ENCODE measurements at places on chromosomes 6 and 20.

DNA sequence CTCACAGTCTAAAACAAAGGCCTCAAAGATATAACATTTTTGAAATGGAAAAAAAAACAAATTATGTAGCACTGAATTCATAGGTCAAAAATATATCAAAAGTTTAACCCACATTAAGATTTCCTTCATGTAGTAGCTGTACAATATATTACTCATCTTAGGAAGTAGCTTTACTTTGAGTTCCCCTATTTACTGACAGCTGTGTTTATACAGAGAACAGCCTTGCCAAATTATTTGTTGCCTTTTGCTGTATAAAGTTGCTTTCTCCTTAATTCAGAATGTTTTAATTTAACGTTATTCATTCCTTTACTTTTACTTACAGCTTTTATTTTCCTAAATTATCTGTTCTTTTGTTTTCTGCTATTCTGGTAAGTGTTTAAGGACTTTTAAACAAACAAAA lies 181.0 kb downstream of the COL12A1 start:
- DNase-seq: peak; percentile 7

DNA sequence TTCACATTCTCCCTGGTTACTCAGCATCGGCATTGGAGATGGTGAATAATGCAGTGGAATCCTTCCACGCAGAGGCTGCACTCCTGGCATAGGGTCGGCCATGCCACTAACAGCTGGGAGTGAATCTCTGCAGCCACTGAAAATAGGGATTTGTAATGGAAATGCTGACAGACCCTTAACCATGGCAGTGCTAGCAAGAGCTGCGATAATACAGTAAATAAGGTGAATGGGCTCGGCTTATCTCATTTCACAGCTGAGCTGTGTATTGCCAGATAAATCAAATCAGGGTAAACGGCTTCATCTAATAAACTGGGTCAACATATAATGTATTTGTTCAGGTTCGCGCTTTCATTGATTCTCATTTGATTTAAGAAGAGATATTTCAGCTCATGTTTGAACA lies 156.8 kb downstream of the SLC35B3 start:
- DNase-seq: no peak

DNA sequence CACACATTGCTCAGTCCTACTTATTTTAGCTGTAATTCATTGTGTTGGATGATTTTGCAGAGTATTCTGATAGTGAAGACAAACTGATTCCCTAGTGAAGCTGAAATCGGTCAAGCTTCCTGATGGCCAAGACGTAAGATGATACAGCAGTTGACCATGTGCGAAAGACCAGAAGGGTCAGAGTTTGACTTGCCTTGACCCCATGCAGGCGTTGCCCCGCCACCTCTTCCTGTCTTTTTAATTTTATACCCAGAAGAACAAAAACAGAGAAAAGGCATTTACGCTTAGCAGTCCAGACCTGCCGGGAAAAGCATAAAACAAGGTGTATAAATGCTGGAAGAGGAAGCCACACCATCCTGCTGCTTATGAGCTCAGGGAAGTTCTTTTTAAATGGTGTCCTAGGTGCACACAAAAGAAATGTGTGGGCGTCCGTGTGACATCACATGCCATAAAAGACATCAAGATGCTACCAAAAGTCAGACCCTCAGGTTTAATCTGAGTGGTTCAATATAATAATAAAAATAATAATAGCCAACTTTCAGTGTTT lies 32.2 kb downstream of the TSHZ2 start:
- no peak for DNase-seq

DNA sequence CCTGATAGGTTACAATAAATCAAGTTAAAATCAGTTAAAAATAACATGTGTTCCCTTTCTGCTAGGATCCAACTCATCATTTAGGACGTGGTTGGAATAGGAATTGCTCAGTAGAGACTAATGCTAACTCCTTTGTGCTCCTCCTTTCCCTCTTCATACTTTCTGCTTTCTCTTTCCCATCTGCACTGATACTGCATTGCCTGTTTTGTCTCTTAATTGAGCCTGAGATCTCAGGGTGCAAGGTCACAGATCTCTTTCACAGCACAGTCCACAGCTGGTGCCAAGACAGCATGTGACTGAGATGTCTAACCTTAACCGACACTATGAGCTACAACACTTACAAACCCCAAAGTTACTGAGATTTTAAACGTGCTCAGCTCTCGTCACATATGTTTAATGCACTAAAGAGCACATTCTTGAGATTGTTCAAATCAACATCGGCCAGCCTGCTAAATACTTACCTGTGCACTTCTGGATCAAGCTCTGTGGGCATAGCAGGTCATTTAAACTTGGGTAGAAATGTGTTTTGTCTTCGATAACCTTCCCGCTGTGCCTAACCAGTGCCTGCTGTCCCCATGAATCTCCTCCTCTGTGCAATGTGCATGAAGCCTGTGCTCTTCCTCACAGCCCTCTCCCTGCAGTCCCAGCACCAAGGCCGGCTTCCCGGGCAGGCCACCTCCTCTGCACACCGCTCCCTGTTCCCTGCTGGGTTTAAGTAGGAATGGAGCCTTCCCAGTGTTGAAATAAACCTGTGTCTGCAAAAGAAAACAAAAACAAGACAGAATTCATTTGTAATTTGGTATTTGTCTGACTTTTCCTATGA lies 39.6 kb upstream of the AFDN start:
- DNase-seq: no peak

DNA sequence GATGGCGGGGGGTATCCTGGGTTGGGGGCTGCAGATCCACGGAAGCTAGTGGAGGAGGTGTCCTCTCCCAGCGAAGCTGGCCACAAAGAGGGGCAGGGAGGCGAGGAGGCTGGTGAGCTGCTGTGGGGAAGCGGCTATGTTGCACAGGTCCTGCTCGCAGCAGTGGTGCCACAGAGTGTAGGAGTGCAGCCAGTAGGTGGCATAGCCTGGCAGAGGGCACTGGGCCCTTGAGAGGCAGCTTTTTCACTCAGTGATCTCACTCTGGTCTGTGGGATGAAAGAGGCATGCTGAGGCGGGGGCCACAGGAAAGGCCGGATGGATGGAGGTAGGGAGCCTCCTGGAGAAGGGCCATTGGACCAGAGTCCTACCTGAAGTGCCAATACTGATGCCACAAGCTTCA lies 2.9 kb upstream of the LY6G6D start:
- DNase-seq: no peak

- no peak for DNase-seq
Measured at GRCh38 chr6:33853026-33853425, 49.2 kb upstream of the MLN start.

- DNase-seq: peak; percentile 80
Measured at GRCh38 chr6:36360241-36361054, 23.8 kb upstream of the BNIP5 start.

- DNase-seq: peak; percentile 84
Measured at GRCh38 chr6:36853325-36853724, 14.1 kb upstream of the CPNE5 start.

DNA sequence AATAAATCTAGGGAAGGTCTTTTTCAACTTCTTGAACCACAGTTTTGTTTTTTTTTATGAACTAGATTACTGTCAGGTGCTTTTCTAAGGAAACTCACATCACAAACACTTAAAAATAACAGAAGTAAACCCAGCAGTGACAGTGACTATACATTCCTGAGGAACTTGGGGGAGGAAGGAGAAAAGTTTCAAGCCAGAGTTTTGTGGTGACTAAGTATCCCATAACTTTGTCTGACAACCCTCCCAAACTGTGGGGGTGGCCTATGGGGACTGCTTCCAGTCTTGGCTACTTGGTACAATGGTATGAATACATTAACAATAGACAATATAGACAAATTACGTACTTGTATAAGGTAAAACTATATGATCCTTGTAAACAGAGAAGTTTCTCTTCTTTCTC lies 202.5 kb upstream of the MAN1A1 start:
- DNase-seq: peak; percentile 55

DNA sequence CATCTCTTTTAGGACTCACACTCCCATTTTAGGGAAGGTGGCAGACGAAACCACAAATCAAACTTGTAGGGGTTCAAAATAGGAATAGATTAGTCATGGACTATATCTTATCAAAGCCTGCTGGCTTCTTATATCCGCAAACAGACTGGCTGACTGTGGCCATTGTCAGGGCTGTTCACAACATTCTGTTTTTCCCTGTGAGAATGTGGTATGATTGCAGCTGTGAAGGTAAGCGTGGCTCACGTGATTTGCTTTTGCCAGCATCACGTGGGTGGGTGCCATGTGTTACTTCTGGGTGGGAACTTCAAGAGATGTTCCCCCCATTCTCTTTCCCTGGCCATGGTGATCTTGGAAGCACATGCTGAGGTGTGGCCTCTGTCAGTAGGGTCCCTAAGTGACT lies 5.9 kb downstream of the IP6K3 start:
- no peak for DNase-seq

DNA sequence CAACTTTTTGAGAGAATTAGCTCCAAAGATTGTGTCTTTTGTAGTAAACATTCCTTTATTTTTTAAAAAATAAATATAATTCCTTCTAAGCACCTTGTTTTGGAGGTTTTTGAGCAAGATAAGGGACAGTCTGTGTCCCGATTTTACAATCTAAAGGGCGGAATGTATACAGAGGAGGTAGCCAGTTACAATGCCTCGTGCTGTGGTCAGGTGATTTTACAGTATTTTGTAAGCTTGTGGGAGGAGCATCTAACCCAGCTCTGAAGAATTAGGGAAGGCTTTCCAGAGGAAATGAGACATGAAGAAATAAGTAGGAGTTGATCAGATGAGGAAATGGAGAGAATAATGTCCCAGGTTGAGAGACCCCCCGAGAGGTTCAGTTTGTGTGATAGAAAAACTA lies 1.3 kb downstream of the HINT3 start:
- peak; percentile 9 for DNase-seq

GRCh38 chr20:56949318-56949717 lies 317.1 kb downstream of the BMP7 start:
- DNase-seq: no peak

- no peak for DNase-seq
Measured at GRCh38 chr20:38227420-38228360, 32.8 kb downstream of the KIAA1755 start.

DNA sequence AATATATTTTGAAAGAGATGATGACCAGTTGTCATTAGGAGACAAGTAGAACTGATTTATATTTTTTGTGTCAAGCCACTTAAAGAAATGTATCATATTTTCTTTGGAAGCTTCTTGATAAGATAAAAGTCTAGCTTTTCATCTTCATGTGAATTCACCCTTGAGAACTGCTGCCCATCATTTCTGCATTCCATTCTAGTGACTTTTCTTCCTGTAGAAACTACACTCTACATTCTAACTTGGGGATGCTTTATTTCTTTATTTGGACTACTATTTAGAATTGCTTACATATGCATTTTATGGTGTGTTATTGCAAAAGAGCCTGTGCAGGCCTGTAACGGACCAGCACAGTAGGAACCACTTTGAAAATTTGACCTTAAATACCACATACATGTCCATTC lies 335.0 kb upstream of the KCNQ5 start:
- DNase-seq: peak; percentile 82

DNA sequence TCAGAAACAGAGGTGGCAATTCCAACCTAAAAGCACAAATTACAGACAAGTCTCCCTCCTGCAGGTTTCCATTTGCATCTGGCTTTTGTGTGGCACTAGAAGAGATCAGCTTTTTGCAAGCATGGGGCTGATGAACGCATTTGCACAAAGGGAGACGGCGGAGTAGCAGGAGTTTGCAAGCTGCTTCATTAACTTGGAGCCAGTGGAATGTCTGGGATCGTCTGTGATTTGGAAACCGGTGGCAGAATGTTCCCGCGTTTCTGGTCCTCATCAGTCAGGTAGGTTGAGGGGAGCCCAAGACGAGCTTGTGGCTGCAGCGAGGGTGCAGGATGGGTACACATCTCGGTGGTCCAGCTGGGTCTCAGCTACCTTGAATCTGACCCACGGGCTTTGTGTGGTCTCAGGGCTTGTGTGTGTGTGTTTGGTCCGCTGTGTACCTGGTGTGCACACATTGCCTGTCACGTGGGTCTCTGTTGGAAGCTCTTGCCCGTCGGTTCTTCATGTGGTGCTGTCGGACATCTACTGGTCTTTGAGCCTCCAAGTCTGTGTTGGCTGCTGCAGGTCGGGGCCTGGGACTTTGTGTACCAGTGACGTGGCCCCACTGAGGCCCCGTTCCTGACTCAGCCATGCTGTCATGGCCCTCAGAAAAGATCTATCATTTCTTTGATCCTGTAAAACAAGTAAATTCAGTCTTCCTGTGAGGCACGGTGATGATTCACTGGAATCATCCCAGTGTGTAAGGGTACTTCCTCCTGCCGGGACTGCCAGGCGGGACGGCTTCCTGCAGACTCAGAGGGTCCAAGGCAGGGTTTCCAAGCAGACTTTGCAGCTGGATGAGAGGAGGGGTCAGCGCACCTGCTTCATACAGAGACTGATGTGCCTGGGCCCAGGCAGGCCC lies 12.4 kb upstream of the MYT1 start:
- no peak for DNase-seq

DNA sequence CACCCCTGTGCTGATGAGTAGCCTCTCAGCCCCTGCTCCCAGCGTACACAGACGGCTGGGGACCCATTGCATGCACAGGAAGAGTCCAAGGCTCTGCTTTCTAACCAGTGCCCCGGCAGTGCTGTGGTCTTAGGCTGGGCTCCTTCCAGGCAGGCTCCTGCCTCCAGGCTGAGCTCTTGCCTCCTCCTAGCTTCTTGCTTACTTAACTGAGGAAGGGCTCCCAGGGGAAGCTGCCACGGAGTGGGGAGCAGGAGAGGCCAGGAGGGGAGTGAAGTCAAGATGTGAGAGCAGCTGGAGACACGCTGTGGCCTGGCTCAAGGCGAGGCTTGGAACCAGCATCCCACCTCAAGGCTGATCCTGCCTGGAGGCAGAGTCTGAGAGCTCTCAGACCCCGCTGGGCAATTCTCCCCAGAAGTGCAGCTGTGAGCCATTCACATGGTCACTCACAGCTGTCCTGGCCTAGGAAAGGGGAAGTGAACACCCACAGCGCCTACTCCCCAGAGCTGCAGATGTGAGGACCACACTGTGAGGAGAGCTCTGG lies 141.0 kb downstream of the TBXT start:
- DNase-seq: peak; percentile 38

GRCh38 chr6:113352029-113352801 lies 504.9 kb upstream of the MARCKS start:
- peak; percentile 94 for DNase-seq

- no peak for DNase-seq
Measured at GRCh38 chr6:145789443-145789842, 25.2 kb downstream of the FBXO30 start.

DNA sequence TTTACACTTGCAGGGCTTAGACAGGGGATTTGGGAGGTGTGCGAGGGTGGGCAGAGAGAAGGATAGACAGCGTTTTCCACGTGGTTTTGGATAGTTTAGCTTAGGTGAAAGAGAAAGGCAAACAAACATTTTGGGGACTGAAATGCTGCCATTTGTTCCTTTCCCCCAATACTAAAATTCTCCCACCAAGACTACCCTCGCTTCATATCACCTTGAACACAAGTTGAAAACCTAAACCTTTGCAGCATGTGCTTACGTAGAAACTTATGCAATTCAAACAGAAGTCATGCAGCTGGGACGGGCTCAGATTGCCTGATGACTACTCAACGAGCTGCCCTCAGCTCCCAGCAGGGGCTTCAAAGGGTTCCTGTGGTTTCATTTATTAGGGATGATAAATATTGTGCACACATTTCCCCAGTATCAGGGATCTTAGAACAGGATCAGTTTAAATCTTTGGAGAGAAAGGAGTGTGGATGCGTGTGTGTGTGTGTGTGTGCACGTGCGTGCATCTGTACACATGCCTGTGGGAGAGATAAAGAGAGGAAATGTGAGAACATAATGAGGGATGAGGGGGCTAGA lies 77.3 kb downstream of the SLC22A23 start:
- no peak for DNase-seq
